ENCODE measurements at places on chromosomes 16 and 17.

GRCh38 chr17:6780001-6780400, 4.0 kb downstream of the FBXO39 start:
- DNase-seq = no peak

GRCh38 chr16:81450783-81451491, 6.3 kb downstream of the CMIP start:
- DNase-seq = no peak

DNA sequence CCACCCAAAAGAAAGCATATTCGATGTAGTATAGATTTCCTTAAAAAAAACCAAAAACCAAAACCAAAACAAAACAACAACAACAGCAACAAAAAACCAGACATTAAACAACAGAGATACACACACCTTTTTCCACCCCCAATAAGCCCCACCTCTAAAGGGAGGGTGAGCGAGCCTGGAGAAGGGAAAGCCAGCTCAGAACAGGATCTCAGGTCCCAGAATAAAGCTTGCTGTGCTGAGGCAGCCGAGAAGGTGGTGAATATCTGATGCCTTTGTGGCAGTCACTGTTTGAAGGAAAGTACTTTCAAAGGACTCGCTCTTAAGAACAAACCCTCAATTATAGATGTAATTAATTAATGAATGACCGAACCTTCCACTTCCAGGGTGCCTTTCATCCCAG, 470 bp downstream of the KRT23 start:
- no peak for DNase-seq

DNA sequence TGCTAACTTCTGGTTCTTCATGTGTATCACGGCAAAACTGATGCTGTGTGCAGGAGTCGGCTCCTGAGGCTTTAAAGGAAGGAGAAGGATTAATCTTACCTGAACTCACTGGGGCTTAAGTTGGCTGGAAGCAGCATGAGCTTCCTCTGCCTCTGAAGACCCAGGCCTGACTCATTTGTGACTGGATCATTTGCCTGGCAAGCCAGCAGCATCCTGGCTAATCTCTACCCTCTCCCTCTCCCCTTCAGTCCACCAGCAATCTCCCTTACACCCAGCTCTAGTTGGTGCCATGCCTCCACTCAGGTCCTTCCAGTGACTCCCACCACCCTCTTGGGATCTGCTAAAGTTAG, 150.3 kb downstream of the IRX3 start:
- DNase-seq = no peak
